ENCODE measurements at places on chromosomes 7 and 10.

DNA sequence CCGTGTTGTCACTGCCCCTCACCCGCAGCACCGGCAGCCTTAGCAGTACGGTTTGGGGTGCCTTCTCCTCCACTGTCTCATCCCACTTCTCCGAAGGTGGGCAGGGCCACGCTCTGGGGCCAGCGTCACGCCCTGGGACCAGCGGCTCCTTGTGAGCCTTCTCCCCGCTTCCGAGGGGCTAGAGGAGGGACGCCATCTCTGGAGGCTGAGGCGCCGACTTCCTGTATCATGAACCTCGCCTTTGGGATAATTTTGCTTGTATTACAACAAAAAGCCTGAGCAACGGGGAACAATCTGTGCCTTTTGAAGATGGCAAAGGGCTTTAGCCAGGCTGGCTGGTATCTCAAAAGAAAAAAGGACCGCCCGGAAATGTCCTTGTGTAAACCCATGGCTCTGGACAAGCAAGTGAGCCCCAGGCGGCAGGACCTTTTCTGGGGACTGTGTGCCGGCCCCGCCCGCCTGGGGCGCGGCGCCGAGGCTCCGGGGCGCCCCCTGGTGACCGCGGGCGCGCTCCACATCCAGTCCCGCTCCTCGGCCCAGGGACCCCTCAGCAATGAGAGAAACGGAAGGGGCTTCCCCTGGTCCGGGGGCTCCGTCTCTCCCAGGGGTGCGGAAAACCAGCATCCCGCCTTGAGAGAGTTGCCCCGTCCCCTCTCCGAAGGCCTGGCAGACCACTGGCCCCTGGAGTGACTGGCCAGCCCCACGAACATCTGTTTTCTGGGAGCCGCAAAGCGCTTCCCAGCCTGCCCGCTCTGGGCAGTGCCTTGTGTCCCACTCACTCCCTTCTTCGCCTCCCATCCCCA, 3.8 kb downstream of the DEPP1 start:
- no peak for DNase-seq

DNA sequence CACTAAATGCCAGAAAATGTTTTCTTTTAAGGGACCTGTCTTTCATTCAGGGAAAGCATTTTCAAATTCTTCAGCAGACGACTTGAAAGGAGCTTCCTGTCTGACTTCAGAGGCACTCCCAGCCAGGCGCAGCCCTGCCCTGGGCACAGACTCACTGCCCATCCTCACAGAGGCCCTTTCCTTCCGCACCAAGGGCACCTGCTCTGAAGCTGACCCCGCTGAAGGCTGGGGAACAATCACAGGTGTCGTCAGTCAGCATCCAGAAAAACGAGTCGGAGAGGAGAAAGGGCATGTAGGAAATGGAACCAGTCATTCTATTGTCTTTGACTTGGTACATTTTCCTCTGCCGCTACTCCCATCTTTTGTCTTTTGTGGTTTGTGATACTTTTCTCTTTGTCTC, 125.3 kb upstream of the PARD3 start:
- no peak for DNase-seq

GRCh38 chr7:1948887-1949680, 279.0 kb downstream of the ELFN1 start:
- no peak for DNase-seq

GRCh38 chr7:10355816-10356215, 617.9 kb upstream of the PHF14 start:
- no peak for DNase-seq

DNA sequence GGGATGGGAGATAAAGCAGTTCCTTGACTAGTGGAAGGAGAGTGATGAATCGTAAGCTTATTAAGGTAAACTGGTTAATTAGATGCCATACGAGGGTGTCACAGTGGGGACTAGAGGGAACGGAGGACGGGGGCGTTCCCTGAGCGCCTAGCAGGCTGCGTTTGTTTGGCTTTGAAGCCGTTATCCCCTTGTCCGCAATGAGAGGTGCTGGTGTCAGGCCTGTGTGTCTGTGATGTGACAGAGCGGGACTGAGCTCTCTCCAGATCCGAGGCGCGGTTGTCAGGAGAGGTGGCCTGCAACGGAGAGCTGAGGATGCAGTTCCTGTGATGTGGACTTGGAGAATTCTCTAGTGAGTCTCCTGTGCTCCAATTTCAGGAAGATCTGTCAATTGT, 60.0 kb upstream of the PRPS1L1 start:
- no peak for DNase-seq

DNA sequence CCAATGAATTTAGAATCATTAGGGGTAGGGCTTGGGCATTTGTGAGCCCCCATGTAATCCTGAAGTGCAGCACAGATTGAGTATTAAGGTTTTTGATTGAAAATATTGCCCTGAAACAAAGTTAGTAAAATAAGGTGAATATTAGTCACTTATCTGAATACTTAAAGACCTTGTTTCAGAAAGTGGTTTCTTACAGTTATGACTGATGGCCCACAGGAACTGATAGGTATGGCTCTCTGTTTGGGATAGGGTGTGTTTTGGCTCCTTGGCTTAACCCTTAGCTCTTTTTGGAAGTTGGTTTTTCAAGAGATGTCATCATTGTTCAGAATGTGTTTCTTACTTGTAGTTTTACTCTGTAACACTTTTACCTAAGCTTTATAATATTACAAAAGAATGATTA, 34.8 kb downstream of the MDFIC start:
- no peak for DNase-seq

DNA sequence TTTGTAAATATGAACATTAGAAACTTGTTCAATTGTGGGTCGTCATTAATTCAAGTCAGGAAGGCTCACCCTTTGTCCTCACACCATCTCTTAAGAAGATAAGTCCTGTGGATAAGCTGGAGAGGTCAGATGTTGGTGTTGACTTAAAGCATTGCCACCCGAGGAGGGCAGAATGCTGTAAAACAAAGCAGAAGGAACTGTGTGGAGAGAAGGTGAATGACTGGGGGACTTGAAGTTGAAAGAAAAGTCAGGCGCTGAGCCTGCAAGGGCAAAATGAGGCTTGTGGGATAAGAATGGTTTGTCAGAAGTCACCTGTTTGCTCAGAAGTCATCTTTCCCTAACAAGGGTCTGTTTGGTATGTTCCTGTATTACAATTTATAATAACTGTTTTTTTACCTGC, 9.1 kb downstream of the RPA3 start:
- DNase-seq = peak; percentile 55

DNA sequence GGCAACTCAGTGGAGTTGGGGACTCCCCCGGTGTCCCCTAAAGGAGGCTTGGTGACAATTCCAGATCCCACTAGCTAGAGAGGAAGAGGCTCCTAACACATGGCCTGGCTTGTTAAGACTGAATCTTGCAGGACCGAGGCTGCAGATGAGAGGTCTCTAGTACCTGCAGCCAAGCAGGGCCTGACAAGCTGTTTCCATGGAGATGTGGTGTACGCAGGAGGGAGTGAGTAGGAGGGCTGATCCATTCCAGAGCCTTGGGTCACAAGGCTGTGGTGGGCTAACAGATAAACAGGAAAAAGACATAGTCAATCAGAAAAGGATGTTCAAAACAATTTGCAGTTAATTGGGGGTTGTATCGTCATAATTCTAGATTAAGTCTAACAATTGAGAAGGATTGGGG, 77.3 kb upstream of the MKLN1 start:
- DNase-seq = no peak

DNA sequence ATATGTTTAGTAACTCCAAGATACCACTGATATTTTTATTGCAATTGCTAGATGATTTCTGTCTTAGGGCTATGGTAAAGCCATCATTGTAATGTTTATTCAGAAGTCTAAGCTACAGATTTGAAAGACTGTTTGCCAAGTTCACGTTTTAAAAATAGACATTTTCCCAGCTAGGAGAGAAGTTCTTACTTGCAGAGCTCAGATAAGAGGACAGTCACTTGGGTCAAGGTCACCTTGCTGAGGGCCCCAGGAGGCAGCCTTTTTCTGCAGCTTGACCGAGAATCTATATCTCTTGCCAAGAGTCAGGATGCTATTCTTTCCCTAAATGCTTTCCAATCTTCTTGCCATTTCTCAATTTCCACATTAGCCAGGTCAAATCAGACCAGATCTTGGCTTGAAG, 1011.2 kb downstream of the KCNMA1 start:
- DNase-seq = no peak
